ELR (cell line): ENCODE measurements at places on chromosomes 7 and 10.

DNA sequence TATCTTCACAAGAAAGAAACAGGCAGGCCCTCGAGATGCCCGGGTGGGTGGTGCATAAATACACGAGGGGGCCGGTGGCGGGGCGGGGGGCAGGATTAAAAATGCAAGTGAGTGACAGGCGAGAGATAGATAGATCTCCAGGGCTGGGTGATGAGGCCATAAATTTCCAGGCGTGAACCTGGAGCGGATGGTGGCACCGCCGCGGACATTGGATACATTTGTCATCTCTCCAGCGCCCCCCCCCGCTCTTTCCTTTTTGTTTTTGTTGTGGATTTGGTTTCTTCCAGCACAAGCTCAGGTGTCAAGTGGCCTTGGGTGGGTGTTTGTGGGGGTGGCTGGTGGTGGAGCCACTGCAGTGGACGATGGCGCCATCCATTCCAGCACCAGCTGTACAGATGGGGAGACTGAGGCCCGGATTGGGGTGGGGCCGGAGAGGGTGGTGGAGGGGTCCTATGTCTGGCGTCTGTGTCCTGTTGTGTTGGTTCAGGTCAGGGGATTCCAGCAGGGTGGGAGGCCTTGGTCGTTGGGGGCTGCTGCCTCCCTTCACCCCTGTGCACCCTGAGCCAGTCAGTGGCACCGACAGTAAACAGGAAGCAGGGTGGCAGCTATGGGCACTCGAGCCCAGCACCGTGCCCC is 2.9 kb downstream of the ELFN1 start:
- no peak for DNase-seq

GRCh38 chr7:81036871-81037270 is 118.0 kb upstream of the SEMA3C start:
- DNase-seq = no peak

- DNase-seq = no peak
Measured at GRCh38 chr10:133185916-133186315, 25.9 kb downstream of the KNDC1 start.

GRCh38 chr7:31082447-31082846 is 30.3 kb downstream of the ADCYAP1R1 start:
- no peak for DNase-seq

GRCh38 chr10:79178614-79179163 is 109.9 kb downstream of the ZMIZ1 start:
- DNase-seq = peak; percentile 66

DNA sequence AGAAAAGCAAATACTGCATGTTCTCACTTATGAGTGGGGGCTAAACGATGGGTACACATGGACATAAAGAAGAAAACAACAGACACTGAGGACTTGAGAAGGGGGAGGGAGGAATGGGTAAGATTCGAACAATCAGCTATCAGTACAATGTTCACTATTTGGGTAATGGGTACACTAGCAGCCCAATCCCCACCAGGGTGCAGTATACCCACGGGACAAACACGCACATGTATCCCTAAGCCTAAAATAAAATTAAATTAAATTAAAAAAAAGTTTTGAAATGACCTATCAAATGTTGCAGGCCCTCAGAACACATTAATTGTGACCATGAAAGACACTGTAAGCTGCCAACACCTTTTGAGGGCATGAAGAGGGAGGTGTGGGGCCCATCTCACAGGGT is 316.0 kb downstream of the WDR37 start:
- DNase-seq = peak; percentile 5

DNA sequence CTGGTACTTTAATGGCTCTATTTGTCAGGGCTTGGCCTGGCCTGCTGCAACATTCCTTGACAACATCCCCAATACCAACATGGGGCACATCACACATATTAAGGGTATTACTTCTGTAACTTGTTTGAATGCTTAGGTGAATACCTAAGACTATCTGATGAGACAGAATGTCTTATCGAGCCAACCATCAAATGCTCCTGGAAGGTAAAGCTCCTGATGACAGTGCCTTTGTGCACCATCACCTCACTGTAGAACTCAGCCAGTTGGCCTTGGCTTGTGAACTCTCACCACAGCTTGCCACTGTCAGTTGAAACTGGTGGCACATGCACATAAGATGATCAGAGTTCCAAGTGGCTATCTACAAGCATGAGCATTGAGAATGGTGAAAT is 3.7 kb upstream of the MYO1G start:
- DNase-seq = no peak

- DNase-seq = no peak
Measured at GRCh38 chr7:157503229-157503628, 166.4 kb downstream of the DNAJB6 start.

DNA sequence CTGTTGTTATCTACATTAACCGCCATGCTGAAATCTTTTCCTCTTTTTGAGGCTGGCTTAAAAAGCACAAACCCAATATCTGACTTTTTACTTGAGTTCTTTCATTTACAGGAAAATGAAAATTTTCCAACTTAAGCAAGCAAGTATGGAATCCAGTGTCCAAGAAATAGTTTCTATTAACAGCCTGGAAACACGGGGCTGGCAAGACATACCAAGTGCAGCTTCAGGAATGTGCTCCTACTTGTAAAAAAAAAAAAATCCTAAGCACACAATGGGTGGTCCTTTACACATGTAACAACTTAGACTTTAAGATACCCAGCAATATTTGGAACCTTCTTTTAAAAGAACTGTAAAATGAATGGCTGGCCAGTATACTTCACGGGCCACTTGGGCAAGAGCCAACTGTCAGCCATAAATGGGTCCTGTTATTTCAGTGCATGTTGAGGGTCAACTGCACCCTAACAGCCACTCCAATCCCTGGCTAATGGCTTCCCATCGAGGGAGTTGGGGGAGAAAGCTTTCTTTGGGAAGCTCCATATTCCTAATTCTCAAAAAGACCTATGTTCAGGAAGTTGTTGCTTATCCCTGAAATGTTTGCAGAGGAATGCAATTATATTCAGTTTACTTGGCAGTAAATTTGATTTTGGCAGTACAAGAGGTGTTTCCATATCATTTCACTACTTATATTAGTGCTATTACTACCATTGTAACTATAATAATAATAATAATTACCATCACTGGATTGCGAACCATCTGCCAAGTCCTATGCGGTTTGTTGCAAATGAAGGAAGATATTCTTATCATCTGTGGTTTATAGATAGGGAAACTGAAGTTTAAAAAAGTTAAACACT is 236.4 kb upstream of the TMEM72 start:
- no peak for DNase-seq

DNA sequence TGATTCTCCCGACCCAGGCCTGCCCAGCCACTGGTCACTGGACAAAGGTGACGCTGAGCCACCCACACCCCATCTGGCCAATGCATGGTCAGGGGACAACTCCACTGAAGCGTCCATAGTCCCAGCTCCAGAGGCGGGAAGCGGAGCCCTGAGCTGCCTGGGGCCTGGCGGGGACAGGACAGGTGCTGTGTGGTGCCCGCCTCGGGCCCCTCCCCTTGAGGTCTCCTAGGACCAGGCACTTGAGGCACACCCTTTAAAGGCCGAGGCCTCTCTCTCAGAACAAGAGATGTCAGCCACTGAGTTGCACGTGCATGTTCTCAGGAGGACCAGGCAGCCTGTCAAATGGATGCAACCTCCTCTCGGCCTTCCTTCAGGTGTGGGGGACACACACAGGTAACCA is 52.5 kb upstream of the PPP2R2D start:
- no peak for DNase-seq

GRCh38 chr10:89518108-89518507 is 17.3 kb downstream of the SLC16A12 start:
- DNase-seq = no peak

- DNase-seq = no peak
Measured at GRCh38 chr7:63093481-63093880, 905.2 kb upstream of the ZNF722 start.

- DNase-seq = no peak
Measured at GRCh38 chr7:6293202-6293601, 20.8 kb upstream of the CYTH3 start.
